Stimulated activated CD4-positive, alpha-beta T cell treated with anti-CD3 and anti-CD28 coated beads, TNF-alpha, amount 100 ng/mL, for 4 hours (primary cell): ENCODE measurements at places on chromosomes 4 and X.
A peak's percentile ranks its signal among the peaks of the same experiment; 100 is the strongest.

- no peak for DNase-seq
Measured at GRCh38 chrX:129771266-129771995, 8.3 kb upstream of the SASH3 start.

GRCh38 chr4:95155759-95156451, 392.9 kb downstream of the UNC5C start:
- no peak for DNase-seq

DNA sequence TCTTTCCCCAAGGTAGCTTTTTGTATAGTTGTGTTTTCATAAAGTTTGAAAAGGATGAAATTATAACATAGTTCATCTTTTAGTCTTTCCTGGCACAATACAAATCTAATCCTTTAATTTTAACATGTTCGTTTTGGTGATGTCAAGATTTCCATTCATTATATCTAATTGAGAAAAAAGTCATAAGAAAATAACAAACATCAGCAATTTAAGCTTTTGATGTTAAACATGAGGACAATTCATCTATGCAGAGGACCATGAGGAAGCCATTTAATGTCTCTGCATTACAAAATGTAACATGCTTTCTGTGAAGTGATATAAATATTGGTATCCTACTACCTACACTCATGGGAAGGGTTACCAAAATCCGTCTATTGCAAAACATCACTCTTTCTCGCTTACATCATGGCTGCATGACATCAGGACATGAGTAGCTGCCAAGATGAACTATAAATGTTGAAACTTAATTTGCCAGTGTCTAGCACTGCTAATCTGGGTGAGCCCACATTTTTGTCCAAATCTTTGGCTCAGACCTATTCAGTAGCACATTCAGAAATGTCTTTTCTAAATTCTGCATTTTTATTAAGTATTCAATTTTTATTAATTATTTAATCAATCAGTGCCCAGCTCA, 9.5 kb downstream of the EPGN start:
- DNase-seq = no peak

GRCh38 chrX:20139966-20140365, 1.7 kb downstream of the EIF1AX start:
- no peak for DNase-seq

GRCh38 chrX:39854772-39855747, 242.7 kb downstream of the BCOR start:
- peak; percentile 29 for DNase-seq

- no peak for DNase-seq
Measured at GRCh38 chrX:101803451-101803850, 128.4 kb downstream of the ZMAT1 start.

GRCh38 chrX:143621276-143621675, 14.6 kb downstream of the SLITRK4 start:
- DNase-seq = no peak

GRCh38 chrX:77085372-77085771, 361.8 kb upstream of the FGF16 start:
- DNase-seq = no peak

- no peak for DNase-seq
Measured at GRCh38 chrX:41616935-41617334, 71.8 kb upstream of the GPR34 start.

- no peak for DNase-seq
Measured at GRCh38 chr4:56400560-56400959, 13.3 kb upstream of the AASDH start.

DNA sequence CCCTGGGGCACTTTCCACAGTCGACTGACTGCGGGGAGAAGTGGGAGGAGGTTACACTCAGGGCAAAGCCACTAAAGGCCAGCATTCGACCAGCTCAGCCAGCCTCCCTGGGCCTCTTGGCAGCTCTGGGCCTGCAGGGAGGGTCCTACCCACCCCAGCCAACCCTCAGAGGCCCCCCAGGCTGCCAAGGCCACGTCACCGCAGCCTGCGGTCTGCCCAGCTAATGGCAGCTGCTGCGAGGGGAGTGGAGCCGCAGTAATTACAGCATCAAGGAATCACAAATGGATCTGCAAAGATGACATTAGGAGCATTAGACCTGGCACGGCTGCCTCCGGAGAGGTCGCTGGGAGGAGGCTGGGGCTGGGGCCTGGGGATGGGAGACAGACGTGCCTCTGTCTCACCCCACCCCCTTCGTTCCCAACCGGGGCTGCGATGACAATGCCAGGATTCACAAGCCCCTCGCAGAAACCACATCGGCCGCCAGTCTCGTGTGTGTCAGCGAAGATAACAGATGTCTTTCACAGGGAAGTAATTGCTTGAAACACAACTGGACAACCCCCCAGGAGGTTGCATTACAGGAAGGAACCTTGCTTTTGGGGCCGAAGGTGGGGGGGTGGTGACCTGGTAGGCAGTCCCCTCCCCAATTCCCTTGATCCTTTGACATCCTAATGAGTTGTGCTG, 367.6 kb downstream of the BCOR start:
- no peak for DNase-seq

- no peak for DNase-seq
Measured at GRCh38 chr4:111022758-111023157, 399.9 kb upstream of the PITX2 start.

- no peak for DNase-seq
Measured at GRCh38 chr4:146132445-146132844, 43.1 kb upstream of the LSM6 start.

DNA sequence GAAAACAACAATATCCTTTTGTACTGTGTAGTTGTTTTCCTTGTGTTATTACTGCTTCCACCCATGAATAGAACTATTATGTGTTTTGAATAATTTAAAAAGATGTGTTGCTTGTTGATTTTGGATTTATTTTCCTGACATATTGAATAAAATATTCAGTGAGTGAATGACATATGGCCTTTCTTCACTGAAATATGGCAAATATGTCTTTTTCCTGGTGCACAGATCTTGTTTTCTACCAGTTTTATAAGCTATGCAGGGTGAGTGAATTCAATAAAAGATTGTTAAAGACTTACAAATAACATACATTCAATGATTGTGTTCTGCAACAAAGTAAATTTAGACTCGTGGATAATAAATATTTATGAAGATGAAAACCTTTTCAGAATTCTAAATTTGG, 1216.3 kb upstream of the ADGRL3 start:
- no peak for DNase-seq

DNA sequence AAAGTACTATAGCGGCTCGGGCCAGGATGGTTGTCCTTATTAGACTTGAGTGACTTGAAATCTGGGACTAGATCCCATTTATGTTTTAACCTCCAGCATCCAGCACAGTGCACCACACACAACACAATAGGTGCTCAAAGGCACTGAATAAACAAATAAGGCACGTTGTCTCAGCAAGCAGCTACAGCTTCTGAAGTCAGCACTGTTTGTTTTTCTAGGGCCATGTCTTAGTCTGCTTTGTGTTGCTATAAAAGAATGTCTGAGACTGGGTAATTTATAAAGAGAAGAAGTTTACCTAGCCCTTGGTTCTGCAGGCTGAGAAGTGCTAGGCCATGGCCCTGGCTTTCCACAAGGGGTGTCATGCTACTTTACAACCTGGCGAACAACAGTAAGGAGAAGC, 102.1 kb upstream of the LNX1 start:
- DNase-seq = no peak

GRCh38 chrX:140764401-140764919, 54.9 kb downstream of the LINC00632 start:
- DNase-seq = no peak

DNA sequence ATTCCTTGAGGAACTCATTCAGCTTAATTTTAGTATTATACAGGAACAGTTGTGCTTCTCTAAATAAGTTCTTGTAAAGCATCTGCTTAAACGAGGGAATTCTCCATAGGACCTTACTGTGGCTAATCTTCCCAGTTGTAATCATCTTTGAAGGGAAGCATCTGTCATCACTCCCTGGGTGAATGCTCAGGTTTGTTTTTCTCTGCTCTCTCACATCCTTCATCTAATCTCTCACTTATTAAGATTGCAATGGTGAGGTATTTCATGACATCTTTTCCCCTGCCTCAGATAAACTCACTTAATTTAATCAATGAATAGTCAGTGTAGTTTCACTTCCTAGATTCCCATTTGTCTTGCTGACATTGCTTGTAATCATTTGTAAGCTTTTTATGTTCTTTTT, 121.8 kb upstream of the ADAMTS3 start:
- DNase-seq = no peak

- DNase-seq = no peak
Measured at GRCh38 chrX:49101629-49101984, 21.9 kb upstream of the WDR45 start.

- no peak for DNase-seq
Measured at GRCh38 chrX:13702111-13702789, 13.3 kb downstream of the RAB9A start.

DNA sequence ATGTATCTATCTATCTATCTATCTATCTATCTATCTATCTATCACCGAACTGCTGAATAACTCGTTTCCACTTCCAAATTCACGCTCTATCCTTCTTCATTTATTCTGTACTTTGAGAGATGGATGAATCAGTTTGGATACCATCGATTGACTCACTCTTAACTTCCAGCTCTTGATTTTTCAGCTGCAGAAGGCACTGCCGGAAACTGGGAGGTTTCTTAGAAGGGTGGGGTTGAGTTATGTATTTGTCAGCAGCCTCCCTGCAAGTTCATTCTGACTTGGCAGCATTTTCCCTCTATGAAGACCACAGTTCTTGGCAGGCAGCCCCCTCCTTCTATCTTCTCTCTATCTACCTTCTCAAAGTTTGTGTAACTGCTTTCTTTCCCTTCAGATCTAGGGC, 112.0 kb upstream of the MAGEB18 start:
- no peak for DNase-seq

DNA sequence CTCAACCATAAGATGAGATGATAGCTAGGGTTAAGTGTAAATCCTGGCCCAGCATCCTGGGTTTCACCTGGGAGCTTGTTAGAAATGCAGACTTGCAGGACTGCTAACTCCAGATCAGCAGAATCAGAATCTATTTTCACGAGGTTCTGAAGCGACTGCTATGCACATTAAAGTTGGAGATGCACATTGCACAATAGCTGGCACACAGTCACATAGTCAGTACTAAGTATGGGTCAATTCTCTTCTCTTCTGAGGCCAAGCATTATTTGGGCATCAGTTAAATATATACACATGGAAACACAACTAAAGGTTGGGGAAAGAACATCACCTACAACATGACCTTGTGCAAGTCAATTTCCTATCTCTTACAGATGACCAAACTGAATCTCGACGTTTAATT, 155.1 kb upstream of the FGF13 start:
- DNase-seq = no peak

- no peak for DNase-seq
Measured at GRCh38 chr4:16233569-16234177, 7.4 kb upstream of the TAPT1 start.

GRCh38 chrX:48493890-48494364, 14.9 kb upstream of the PORCN start:
- no peak for DNase-seq

DNA sequence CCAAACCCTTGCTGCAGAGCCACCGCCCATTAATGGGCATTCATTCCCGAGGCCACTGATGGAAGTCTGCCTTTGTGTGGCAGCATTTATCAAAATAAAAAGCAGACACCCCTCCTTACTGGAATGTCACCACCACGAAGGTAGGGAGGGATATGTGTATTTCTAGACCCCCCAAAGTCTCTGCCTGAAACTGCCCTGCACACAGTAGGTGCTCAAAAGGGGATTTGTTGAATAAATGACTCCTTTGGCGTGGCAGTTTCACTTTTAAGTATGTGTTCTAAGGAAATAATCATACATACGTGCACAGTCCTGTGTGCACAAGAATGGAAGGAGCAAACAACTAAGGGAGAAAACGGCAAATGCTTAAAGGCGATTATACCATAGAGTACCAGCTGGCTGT, 23.6 kb upstream of the GLOD5 start:
- DNase-seq = no peak

DNA sequence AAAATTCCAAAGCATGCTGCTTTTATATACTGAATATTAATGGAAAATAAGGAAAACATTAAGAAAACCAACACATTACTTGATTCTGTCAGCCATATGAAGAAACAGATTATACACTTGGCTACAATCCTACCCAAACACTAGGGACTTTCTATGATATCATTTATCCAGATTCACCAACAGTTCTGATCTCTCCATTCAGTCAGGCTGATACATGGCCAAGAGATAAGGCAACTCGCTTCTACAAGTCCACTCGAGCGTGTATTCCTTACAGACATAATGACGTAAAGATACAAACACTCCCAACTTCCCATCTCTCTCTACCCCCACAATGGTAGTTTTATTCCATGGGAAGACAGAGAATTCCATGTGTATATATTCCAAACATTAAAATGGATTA, 44.5 kb downstream of the NEK1 start:
- DNase-seq = no peak

GRCh38 chr4:79431839-79432238, 23.8 kb upstream of the GK2 start:
- DNase-seq = no peak

DNA sequence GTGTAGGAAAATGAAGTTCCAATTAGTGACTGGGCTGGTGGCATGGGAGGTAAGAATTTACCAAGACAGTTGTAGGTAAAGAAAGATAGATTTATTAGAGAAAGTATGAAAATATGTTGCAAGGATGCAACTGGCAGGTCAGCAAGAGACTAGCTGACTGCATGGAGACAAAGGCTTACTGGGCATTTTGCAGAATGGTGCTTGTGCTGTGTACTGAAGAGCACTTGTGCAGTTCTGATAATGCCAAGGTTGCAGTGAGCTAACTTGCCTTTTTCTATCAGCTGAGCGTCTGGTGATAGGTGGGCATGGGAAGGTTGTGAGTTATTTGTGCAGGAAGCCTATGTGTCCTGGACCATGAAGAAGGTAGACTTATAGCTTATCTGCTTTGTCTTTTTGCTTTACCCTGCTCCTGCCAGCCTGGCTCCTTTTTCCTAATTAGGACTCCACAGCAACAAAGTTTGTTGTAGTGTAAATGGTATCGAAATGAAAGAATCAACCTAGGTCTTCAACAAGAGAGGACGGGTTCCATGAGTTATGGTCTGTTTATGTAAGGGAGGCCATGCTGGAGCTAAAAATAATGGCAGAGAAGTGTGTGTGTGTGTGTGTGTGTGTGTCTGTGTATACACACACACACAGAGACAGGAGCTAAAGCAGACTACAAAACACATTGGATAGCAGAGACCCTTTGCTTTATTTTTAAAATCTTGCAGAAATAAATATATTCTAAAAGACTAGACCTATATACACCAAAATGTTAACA, 15.0 kb downstream of the BST1 start:
- DNase-seq = no peak

GRCh38 chrX:70025464-70025863, 24.3 kb downstream of the AWAT2 start:
- DNase-seq = no peak

GRCh38 chr4:120633810-120634209, 288.7 kb downstream of the PRDM5 start:
- no peak for DNase-seq

DNA sequence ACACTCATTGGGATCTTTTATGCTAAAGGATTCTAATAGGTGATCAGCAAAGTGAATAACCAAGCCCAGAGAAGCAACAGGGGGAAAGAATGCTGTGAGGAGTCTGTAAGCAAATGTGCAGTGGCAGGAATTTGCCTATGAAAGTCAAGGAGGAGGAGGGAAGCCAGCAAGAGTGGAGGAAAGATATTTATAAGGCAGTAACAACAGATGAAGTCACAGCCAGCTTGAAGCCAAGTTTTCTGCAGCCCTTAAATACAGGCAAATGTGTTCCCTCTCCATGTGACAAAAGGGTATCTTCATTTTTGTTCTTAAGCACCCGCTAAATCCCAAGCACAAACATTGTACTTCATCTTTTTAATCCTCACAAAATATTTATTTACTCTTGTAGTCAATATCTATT, 275.0 kb upstream of the CLNK start:
- no peak for DNase-seq
